ENCODE measurements at places on chromosomes 16 and 17.

GRCh38 chr17:43845766-43846165, 1.2 kb upstream of the CD300LG start:
- no peak for DNase-seq

- no peak for DNase-seq
Measured at GRCh38 chr16:15970202-15970601, 20.8 kb downstream of the ABCC1 start.

- no peak for DNase-seq
Measured at GRCh38 chr16:87133112-87133850, 183.9 kb downstream of the C16orf95 start.

DNA sequence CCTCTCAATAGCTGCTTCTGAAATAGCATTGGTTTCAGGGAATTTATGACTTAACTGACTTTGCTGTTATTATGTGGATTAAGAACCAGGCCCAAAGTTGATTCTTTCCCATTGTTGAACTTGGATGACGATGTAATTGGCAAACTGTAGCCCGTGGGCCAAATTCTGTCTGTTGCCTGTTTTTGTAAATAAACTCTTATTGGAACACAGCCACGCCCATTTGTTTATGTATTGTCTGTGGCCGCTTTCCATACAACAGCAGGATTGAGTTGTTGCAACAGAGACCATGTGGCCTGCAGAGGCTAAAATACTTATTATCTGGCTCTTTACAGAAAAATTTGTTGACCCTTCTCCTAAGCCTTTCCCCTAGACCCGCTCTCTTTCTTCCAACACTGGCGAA, 31.6 kb downstream of the NTN1 start:
- no peak for DNase-seq

DNA sequence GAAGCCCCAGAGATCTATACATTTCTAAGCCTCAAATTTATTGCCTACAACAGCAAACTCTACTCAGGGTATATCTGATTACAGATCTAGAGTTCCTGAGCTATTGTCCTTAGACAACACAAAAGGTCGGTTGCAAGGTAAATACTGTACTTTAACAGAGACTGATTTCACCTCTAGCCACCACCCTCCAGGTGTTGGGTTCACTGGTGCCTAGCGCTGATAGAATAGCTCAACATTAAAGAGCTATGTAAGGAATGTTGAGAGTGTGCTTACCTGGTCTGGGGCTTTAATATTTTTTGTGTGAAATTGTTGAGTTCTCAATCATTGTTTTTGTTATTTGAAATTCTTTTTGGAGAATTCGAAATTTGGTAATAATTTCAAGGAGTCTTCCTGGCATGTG, 277.0 kb upstream of the PSMD7 start:
- no peak for DNase-seq

DNA sequence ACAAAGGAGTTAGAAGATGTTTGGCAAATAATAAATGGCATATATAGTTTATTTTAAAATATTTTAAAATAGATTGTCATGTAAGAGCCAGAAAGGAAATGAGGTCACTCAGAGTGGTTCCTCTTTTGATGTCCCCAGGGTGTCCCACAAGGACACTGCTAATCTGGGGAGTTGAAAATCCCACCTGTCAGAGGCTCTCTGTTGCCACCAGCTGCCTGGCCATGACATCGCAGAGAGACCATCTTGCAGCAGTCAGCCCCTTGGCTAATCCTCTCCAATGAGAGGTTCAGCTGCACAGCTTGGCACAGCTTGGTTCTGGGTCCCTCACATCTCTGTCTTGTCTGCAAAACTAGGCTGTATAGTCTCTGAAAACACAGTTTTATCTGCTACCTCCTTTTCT, 11.0 kb upstream of the RBFOX1 start:
- DNase-seq, result no peak

- no peak for DNase-seq
Measured at GRCh38 chr16:87527055-87527724, 34.4 kb upstream of the ZCCHC14 start.

DNA sequence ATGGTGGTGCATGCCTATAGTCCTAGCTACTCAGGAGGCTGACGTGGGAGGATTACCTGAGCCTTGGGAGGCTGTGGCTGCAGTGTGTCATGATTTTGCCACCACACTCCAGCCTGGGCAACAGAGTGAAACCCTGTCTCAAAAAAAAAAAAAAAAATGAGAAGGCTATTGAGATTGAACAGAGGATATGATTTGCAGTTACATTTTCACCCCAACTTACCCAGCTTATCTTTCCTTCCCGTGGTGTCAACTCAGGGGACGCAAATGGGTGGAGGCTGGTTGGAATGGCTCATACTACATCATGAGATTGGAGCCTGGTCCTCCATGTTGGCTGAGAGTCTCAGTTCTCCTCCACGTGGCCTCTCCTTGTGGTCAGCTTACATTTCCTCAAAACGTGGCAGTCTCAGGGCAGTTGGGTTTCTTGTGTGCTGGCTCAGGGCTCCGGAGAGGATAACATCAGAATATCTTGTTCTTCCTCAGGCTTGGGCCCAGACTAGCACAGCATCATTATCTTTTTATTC, 17.2 kb upstream of the NSMCE1 start:
- no peak for DNase-seq
